Fibroblast of skin of left biceps (primary cell): ENCODE measurements at places on chromosomes 3 and 15.

- no peak for DNase-seq
These were observed 60.7 kb downstream of the B3GNT5 start for GRCh38 chr3:183313764-183314163.

GRCh38 chr15:79089331-79089889 lies 1.2 kb downstream of the RASGRF1 start:
- DNase-seq, result no peak

- no peak for DNase-seq
These were observed 248.9 kb upstream of the PROK2 start for GRCh38 chr3:72033666-72034428.

DNA sequence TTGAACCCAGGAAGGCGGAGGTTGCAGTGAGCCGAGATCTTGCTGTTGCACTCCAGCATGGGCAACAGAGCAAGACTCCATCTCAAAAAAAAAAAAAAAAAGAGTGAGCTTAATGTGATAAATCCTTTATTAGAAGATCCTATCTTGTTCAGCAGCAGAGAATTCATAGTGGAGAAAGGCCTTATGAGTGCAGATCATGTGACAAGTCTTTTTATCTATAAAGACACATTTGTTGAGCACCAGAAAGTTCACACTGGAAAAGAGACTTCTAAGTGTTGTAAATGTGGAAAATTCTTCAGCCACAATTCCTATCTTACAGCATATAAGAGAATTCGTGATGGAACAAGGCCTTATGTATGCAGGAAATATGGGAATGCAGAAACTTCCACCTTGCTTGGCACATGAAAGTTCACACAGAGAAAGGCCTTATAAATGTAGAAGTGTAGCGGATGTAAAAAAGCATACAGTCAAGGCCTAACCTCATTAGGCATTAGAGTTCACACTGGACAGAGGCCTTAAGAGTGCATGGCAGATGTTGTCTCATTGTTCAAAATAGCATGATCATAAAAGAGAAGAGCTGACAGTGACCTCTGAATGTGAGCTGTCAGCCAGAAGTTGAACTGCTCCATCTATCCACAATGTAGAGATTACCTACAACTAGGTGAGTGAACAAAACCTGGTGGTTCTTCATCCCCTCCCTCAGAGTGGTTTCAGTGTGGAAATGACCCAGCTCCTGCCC lies 16.7 kb downstream of the ADAM10 start:
- no peak for DNase-seq

GRCh38 chr3:44058022-44058867 lies 183.4 kb upstream of the TOPAZ1 start:
- DNase-seq, result no peak

- no peak for DNase-seq
These were observed 1302.0 kb upstream of the GBE1 start for GRCh38 chr3:83063446-83063845.

DNA sequence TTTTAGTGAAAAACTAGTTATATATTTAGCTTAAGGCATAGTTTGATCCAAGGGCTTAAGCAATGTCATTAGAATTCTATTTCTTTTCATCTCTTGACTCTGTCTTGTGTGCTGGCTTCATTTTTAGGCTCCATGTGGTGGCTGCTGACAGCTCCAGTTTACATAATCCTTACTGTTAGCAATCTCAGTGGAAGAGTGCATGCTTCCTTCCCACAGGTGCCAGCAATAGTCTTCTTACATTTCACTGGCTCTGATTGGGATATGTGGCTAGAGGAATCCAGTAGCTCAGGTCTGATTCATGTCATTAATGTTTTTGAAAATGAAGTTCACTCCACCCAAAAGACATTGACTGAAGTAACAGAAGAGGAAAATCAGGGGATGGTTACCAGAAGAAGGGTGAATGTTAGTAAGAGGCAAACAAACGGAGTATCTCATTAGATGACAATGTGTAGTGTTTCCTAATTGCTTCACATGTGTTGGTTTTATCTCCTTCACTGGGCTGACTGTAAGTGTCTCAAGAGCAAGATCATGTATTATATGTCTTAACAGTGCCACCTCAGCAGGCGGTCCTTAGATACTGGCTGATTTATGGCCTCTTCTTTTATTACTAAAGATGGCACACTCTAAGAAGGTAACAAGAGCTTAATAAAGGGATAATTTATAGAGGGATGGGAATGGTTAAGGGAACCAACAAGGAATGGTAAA lies 25.6 kb upstream of the TCF12 start:
- no peak for DNase-seq

- DNase-seq, result no peak
These were observed 57.5 kb upstream of the KLF13 start for GRCh38 chr15:31268911-31269784.

DNA sequence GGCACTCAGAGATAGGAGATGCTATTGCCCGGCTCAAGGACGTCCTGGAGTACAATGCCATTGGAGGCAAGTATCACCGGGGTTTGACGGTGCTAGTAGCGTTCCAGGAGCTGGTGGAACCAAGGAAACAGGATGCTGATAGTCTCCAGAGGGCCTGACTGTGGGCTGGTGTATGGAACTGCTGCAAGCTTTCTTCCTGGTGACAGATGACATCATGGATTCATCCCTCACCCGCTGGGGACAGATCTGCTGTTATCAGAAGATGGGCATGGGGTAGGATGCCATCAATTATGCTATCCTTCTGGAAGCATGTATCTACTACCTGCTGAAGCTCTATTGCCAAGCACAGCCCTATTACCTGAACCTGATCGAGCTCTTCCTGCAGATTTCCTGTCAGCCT lies 26.4 kb downstream of the BCL2A1 start:
- DNase-seq, result no peak

GRCh38 chr3:167162083-167162482 lies 218.0 kb downstream of the ZBBX start:
- DNase-seq, result no peak

GRCh38 chr3:194237110-194237509 lies 101.2 kb downstream of the HES1 start:
- no peak for DNase-seq

DNA sequence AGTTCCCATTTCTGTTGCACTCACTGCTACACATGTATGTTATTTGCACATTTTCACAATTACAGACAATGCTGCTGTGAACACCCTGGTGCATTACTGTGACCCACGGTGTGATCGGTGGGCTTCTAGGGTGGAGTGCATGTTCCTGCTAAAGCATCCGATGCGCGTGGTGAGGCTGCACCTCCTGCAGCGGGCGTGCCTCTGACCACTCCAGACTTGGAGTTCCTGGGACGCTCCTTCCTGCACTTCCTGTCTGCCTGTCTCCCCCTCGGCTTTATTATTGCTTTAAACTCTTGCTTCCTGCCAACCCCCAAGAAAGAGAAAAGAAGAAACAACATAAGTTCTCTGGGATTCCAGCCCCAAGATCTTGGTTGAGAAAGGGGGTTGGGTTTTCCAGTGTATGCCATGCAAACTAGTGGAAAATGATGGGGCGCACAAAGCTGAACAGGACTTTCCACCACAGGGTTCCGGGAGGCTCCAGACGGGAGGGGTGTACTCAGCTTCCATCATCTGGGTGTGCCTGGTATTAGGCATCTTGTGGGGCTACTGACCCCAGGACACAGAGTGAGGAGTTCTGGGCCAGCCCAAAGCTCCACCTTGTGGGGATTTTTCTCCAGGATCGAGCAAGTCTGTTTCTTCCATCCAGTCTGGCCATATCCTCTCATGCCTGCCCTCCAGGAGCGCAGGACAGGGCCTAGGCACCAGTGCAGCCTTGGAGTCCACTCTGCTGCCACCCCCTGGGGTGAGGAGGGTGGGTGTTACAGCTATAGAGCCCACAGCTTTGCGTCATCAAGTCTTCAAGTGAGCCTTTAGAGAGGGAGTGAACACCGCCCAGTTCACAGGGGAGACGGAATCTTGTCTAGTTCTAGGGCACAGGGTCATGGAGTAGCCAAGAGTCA lies 11.2 kb downstream of the RPL32 start:
- DNase-seq, result no peak

DNA sequence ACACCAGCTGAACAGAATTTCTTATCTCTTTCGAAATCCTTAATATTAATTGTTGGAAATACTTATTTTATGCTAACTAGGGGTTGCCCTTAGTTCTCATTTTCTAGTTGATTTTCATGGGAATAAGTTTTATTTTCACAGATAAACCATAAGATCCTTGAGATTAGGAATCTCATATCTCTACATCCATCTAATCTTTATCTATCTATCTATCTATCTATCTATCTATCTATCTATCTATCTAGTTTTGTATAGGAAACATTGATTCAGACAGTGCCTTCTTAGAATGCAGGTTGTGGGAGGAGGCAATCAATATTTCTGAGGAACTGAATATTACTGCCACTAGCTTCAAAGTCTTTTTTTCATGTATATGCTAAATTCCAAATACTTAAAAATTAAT lies 3.5 kb upstream of the KBTBD8 start:
- DNase-seq, result no peak

- DNase-seq, result no peak
These were observed 68.4 kb upstream of the LARS2 start for GRCh38 chr3:45319996-45320305.

- no peak for DNase-seq
These were observed 3.6 kb upstream of the AMOTL2 start for GRCh38 chr3:134377896-134378295.

DNA sequence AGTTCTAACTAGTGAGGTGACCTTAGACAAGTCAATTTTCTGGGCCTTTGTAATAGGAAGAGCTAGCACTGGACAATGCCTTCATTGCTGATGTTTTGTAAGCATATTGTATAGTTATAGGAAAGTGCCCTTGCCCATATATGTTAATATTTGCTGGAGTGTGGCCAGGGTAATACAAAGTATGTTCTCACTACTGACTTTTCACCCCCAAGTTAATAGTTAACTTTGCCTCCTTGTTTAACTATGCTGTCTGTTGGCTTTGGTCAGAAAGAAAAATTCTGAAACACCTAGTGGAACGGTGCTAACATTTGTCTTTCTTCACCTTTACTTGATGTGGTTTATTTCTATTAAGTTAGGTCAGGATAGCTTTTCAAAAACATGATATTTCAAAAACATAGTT lies 287.4 kb upstream of the CTNNB1 start:
- no peak for DNase-seq

DNA sequence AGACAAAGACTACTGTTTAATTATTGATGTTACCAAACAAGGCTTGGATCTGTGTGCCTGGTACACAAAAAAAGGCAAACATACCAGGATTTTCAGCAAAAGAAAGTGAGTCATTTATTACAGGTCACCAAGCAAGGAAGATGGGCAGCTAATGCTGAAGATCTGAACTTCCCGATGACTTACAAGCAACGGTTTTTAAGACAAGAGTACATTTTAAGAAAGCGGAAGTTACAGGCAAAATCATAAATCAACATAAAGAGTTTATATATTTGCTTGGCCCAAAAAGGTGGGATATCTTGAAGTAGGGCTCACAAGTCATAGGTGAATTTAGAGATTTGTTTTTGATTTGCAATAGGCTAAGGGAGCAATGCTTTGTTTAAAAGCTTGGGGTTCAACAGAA lies 125.4 kb upstream of the SPATA16 start:
- no peak for DNase-seq

DNA sequence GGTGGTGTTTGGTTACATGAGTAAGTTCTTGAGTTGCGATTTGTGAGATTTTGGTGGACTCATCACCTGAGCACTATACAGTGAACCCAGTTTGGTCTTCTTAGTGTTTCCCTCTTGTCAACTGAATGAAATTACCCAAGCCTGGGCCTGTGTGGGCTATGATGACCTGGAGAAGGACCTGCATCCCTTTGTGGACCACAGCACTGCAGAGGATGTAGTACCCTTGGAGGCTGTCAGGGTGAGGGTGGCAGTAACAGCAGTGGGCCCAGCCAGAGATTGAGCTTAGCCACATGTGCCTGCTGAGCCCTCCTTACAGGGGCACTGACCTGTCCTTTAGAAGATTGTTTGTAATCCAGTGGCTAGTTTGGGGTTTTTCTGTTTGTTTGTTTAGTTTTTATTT lies 250.1 kb upstream of the TRIM42 start:
- no peak for DNase-seq

GRCh38 chr3:177545964-177546363 lies 348.7 kb upstream of the TBL1XR1 start:
- DNase-seq, result no peak

GRCh38 chr3:12155828-12156227 lies 2.9 kb downstream of the TIMP4 start:
- DNase-seq, result no peak

- DNase-seq, result no peak
These were observed 1.3 kb downstream of the DENND6A start for GRCh38 chr3:57691411-57692132.

DNA sequence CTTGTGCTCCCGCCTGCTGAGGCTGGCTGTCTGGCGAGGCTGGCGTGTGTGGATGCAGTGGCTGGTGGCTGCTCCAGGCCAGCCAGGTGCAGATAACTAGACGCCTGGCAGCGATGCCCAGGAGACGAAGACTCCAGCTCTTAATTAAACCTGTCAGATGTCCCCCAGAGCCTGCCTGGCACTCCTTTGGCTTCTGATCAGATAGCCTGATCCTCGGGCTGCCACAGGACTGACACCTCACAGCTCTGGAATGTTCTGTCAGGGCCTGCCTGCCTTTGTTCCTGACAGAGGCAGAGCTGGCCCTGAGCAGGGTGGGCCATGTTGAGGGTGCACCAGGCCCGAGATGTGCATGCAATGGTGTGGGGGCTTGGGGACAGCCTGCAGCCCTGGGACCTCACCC lies 36.5 kb downstream of the PLXNA1 start:
- DNase-seq, result no peak

GRCh38 chr3:42728668-42729364 lies 26.2 kb upstream of the HHATL start:
- no peak for DNase-seq

DNA sequence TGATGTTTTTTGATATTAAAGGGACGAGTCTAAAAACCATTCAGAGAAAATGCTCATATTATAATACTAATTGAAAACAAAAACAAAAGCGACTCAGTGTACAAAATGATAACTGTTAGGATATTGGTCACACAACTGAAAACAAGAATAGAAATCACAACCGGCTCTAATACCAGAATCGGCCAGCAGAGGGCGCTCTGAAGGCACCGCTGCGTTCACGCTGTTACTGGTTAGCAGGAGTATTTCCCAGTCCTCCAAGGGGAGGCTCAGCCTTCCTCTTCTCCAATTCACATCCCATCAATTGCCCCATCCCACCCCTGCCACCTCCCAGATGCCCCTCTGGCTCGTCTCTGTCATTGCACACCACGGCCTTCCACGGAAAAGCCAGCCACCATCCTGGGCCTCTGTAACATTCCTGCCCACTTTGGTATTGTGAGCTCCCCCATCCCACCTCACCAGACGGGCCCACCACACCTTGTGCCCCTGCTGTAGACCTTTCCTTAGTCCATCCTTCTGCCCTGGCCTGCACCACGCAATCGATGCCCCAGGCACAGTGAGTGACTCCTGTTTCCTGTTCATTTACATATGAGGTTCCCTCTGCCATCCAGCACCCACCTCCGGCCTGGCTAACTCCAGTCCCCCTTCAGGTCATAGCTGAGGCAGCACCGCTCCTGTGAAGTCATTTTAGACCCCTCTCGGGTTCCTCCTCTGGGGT lies 8.5 kb downstream of the FAM107A start:
- DNase-seq, result no peak

GRCh38 chr3:158443632-158444031 lies 127.4 kb upstream of the MLF1 start:
- no peak for DNase-seq
